ENCODE measurements at places on chromosomes 7 and 10.
A peak's percentile ranks its signal among the peaks of the same experiment; 100 is the strongest.

GRCh38 chr7:36192053-36192824 is 39.2 kb downstream of the EEPD1 start:
- no peak for DNase-seq

DNA sequence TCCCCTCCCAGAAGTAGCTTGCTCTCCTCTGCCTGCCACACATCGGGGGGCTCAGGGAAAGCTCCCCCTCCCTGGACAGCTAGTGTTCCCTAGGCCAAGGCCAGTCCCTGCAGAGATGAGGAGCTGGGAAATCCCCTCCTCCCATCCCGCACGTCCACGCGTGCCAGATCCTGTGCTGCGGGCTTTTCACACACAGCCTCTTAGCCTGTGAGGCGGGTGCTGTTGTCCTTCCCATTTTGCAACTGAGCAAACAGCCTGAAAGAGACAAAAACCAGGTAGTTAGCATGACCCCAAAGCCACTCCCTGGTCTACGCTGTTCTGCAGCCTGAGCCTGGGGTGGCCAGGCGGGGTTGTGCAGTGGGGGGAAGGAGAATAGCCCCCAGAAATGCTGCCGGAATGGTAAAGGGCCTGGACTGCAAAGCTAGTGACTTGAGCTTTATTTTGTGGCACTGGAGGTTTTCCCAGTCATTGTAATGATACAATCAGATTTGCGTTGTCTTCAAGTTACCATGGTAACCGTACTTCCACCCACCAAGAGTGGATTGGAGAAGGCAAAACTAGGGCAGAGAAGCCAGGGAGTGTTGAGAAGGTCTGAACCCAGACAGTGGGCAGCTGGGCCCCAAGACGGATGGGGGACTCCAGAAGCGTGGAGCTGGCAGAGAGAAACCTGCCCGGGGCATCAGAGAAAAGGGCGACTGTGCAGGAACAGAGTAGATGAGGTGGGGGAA is 98.6 kb upstream of the KCTD7 start:
- no peak for DNase-seq

DNA sequence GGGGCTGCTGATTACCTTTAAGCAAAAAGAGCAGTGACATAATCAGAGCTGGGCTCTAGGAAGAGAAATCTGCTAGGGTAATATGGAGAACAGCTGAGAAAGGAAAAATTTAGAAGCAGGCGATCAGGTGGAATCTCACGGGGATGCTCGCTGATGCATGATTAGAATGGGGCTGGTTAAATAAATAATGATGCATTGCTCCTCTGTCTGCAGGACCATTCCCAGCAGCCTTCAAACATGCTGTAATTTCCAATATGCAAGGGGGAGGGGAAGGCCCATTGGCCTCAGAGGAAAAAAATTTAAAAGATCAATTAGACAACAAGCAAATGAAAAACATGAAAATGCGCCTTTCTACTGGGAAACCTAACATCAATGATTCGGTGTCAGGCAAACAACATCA is 65.6 kb upstream of the C10orf90 start:
- no peak for DNase-seq

- DNase-seq: no peak
These were observed 10.0 kb upstream of the ATP6V1F start for GRCh38 chr7:128852537-128853254.

DNA sequence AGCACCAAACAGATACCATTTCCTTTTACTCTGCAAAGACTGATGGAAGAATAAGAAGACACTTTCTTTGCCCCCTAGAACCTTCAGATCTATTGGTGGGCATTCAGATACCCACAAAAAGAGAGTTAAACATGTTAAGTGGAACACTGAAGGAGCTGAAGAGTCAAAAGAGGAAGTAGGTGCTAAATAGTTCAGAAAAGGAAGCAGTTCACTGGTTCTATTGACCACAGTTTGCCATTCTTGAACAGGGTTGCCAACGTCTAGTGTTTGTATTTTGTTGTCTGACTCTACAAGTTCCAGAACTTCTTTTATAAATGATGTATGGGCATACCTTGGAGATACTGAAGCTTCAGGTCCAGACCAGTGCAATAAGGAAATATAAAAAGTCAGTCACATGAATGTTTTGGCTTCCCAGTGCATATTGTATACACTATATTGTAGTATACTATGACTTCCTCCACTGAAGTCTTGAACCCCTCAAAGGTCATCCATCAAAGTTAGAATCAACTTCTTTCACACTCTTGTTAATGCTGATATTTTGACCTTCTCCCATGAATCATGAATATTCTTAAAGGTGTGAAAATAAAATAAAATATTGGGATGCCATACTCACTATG is 47.5 kb upstream of the AGR3 start:
- no peak for DNase-seq

DNA sequence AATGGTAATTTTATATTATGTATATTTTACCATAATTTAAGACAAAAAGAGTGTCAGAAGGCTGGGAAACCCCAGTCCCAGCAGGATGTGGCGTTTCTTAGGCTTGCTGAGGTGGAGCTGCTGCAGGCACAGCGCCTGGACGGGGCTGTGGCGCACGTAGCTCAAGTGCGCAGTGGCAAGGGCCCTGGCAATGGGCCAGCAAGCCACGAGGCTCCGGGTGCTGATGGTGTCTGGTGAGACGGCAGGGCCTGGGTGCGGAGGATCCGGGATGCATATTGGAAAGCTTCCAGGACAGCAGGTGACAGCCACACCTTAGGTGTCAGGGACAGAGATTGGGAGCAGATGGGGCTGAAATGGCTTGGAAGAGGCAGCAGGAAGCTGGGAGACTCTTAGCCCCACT is 37.2 kb downstream of the CLEC2L start:
- DNase-seq: no peak

DNA sequence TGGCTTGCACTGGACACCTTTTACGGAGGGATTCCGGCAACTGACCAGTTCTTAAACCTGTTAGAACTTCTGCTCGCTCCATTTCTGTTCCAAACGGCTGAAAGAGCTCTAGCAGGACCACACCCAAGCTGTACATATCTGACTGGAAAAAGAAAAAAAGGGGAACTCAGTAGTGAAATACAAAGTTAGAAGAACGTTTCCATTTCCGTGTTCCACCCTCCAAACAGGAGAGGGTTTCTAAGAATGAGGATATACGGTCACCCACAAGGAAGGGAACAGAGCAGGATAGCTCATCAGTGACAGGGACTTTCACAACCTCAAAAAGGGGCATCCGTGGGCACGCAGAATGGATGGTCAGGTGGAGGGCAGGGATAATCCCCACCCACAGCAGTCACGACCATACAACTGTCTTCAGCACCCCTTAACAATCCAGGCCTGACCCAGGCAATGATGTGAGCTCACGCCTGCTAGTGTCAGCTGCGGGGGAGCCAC is 4.3 kb upstream of the ANKRD61 start:
- DNase-seq: no peak

DNA sequence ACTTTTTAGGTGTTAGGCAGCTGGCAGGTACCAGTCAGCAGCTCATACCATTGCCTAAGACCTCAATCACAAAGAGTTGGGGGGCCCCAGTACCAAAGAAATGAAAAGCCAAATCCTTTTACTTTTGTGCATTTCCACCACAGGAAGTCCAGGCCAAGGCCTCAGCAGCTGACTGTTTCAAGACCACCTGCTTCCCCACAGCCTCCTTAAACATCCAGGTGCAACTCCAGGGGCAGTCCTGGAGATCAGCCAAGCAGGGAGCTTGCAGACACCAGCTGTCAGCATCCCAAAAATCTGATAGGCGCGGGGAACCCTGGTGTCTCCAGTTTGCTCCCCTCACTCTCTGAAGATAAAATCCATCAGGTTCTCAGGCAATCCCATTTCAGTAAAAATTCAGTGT is 91.5 kb upstream of the EFCAB10 start:
- no peak for DNase-seq

GRCh38 chr7:17632384-17632783 is 307.9 kb downstream of the SNX13 start:
- DNase-seq: no peak

DNA sequence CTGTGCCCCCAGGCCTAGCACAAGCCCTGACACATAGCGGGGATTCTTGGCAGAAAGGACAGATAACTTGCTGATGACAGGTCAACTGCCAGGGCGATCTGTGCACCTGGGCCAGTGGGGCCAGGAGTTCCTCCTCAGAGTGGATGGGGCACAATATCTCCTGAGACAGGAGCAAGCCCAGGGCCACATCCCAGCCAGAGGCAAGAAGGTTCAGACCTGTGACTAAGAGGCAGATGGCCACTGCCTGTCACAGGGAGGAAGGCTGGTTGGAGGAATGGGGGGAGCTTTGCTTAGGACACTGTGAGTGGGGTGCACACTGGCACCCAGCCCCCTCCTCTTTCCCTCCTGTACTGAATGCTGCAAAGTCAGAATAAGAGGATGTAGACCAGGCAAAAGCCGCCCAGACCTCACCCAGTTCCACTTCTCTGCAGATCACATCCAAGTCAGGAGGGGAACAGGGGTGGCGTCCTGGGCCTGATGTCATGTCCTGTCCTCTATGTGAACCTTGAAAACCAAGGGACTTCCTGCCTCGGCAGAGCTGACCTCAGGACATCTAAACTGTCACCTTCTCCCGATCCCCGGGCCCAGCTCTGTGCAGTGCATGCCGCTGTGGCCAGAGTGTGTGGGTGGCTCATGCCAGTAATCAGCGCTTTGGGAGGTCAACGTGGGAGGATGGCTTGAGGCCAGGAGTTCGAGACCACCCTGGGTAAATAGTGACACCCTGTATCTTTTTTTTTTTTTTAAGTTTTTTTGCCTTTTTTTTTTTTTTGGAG is 1.3 kb downstream of the GUSB start:
- DNase-seq: peak; percentile 24

Measured in SK-MEL-5 (cell line).